Activated CD4-positive, alpha-beta T cell treated with anti-CD3 and anti-CD28 coated beads, Interleukin-2, amount 50 U/mL, for 48 hours (primary cell): ENCODE measurements at places on chromosomes 2 and 18.

DNA sequence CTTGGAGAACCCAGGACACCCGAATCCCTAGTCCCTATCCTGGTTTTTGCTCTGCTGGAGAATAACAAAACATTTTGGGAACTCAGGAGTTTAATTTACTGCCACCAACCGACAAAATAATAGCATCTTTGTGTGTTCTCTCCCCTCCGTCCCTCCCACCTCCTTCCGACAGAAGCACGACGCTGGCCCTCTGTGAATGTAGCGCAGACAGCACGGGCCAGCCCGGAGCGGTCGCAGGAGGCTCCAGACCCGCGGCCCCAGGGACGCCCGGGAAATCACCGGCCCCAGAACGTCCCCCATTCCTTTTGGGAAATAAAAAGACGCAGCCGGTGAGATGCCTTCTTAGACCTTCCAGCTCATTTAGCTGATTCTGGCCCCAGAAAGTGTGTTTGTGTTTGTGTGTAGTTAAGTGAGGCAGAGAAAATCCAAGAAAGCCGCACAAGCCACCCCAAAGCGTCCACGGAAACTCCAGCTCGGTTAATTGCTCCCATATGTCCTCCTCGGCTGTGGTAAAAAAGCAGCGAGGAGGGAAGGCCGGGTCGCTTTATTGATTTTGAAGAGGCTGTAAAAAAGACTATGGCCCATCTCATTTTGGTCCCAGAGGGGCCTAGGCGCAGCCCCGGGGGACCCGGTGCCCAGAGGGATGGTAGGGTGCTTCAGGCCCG is 577 bp upstream of the TANC1 start:
- DNase-seq: no peak

DNA sequence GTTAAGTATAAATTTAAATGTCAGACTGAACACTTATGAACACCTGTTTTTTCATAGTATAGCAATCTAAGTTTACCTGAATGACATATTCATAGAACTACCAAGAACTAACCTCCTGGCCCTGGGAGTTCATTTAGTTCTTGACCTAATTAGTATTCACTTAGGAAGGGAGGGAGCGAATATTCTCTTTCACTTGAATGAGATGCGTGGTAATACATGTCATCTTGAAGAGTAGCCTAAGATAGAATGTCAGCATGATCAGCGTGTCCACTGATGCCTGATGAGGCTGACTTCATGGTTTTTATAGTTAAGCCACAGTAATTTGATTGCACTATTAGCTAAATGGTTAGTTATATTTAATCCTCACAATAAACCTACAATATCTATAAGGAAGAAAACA is 13.3 kb downstream of the NDUFAF7 start:
- no peak for DNase-seq

DNA sequence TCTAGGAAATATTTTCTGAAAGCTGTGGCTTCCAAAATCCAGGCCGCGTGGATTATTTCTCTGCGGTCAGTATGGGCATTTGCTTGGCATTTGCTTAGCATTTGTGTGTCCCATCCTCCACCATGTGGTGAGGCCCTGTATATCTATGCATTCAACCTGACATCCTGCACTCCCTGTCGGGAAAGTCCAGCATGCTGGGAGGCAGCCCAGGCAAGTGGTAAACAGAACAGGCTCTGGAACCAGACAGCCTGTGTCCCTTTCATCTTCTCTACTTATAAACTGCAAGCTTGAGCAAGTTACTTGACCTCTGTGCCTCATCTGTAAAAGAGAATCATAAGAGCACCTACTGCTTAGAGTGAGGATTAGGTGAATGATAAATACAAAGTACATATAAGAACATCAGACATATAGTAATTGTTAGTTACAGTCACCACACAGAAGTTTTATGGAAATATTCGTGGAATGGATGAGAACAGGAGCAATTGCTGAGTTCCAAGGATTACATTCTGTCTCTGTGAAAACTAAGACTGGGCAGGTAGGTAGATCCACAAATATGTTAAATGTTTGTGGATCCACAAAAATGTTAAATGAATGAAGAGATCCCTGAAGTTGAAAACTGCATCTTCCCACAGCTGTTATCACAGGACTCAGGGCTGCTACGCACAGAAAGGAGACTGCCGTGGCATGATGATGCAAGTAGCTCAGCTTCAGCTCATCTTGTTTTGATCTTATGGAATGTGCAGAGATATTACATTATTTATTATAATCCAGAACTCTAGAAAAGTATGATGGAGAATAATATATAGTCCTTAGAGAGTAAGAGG is 317.0 kb upstream of the MMADHC start:
- DNase-seq: no peak

GRCh38 chr2:197759625-197760292 is 25.4 kb downstream of the BOLL start:
- DNase-seq: no peak

GRCh38 chr2:2890901-2891300 is 486.7 kb downstream of the EIPR1 start:
- DNase-seq: no peak

GRCh38 chr2:228369400-228370031 is 188.0 kb upstream of the SPHKAP start:
- DNase-seq: no peak

DNA sequence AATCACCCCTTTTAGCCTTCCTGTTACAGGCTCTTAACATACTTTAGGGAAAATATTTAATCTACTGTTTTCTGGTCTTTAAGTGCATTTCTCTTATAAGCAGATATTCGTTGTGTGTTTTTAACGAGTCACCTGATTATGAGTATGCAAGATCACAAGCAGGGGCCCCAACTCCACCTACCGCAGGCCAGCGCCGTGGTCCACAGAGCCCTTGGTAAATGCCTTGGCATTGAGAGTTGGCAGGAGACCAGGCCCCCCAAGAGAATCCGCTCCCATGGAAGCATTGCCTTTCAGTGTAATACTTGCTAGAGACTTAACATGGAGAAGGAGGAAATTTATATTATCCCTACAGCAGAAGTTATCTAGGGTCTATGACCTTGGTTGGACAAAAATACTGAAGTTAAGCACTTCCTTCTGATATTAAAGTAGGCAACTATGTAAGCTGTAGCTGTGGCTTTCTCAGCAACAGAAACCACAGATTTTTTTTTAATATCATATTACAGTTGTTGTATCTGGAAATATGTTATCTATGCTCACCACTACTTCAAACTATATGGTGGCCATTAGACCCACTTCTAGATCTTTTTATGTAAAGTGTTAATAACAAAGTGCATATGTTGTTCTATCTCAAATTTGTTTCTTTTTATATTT is 241.8 kb upstream of the MGAT5 start:
- DNase-seq: no peak
